Cortex of kidney (tissue), 1 donor: ENCODE measurements at places on chromosomes 12 and 14.

DNA sequence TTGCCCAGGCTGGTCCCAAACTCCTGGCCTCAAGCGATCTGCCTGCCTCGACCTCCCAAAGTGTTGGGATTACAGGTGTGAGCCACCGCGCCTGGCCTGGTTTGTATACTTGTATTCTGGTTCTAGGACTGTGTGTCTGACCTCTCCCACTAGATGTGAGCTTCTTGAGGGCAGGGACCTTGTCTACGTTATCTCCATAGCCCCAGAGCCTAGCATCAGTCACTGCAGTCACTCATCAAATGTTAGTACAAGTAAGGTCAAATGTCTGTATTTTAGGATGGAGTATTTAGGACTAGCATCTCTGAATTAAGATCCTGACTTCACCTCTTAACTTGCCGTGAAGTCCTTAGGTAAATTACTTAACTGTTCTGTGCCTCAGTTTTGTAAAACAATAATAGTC is 2.9 kb downstream of the RILPL2 start:
- DNase-seq = no peak

DNA sequence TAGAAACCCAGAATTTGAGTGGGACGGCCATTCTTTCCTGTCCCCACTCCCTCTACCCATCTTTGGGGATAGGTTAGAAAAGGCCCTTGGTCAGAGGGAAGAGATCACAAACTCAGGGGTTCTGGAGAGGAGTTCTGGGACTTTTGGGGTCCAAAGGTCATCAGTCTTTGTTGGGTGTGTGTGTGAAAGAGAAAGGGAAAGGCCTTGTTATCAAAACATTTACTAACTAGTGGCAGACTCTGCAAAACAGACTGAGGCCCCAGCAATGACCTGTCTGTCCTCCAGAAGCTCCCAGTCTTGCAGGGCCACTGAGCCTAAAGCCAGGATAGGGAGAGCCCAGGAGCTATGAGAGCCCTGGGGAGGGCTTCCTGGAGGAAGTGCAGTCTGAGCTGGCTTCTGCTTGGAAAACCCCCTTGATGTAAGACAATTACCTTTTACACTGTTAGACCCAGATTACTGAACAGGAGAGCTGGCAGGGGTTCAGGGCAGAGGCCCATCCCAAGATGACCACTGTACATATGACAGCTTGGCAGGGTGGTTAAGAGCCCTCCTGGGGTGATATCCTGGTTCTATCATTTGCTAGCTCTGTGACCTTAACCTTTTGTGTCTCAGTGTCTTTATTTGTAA is 429.1 kb upstream of the CCDC196 start:
- DNase-seq = no peak

- no peak for DNase-seq
Observed at GRCh38 chr14:93019367-93019843, 96.3 kb downstream of the ITPK1 start.

- no peak for DNase-seq
Observed at GRCh38 chr12:13383379-13383778, 186.9 kb downstream of the EMP1 start.

GRCh38 chr12:53596920-53597363 is 29.2 kb downstream of the ATF7 start:
- no peak for DNase-seq

DNA sequence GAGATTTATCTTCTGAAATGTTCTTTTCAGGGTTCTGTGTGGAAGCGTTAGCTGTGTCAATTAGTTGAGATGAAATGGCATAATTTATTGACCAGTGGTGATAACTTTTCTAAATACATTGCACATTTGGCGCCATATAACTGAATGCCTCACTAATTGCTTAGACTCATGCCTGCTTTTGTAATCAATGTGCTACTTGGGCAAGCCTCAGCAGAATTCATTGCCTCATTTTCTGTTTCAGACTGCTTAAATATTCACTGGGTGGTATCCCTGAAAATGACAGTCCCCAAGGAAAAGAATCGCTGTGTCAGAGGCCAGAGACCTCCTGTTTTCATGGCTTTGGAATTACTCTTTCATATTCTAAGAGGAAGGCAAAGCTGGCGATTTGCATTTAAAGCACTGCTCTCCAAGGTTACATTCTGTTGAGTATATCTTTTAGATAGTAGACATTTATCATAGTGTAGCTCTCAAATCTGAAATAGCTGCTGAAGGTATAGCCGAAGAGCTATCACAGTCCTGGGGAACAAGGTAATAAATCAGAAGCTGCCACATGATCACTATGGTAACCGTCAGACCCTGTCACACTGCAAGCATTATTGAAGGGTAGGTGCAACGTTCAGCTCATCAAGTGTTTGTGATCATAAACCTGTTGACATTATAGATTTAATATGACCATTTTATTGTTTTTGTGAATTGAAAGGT is 297.3 kb upstream of the E2F7 start:
- DNase-seq = no peak

DNA sequence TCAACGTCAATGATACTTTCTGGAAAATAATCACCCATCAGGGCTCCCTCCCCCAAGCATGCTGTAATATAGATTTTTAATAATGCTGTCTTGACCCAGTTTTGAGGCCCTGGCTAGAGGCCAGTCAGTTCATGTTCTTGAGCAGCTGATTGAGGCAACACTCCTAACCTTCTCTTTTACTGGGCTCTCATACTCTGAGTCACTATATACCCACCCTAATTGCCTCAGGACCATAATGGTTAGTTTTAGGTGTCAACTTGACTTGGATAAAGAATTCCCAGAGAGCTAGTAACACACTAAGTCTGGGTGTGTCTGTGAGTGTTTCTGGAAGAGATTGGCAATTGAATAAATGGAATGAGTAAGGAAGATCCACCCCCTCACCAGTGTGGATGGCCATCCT is 527.0 kb upstream of the ATP2B1 start:
- no peak for DNase-seq
